ENCODE measurements at places on chromosomes 3 and 15. TPM values are rescaled to one million over a fixed set of nuclear protein-coding genes. Genes with fewer than 3 reads are reported as not detected.

Gene AGBL1
- 0.15 TPM for polyA plus RNA-seq

Gene LMAN1L
- not detected for polyA plus RNA-seq

Gene CHRNA5
- polyA plus RNA-seq, result 1.1 TPM

Gene GABRB3
- 1.9 TPM for polyA plus RNA-seq

DNA sequence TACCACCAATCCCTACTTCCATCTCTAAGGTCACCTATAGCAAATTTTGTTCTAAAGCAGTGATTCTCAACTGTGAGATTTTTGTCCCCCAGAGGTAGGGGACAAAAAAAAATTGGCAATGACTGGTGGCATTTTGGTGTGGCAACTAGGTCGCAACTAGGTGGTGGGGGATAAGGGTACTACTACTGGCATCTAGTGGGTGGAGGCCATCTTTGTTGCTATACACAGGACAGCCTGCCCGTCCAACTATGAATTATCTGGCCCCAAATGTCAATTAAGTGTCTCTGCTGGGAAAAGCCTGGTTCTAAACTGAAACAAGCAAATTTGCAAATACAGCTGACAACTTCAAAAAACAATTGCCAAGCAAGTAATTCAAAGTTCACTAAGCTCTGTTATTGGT is 1.4 kb downstream of the MTMR10 start:
- DNase-seq, result no peak

DNA sequence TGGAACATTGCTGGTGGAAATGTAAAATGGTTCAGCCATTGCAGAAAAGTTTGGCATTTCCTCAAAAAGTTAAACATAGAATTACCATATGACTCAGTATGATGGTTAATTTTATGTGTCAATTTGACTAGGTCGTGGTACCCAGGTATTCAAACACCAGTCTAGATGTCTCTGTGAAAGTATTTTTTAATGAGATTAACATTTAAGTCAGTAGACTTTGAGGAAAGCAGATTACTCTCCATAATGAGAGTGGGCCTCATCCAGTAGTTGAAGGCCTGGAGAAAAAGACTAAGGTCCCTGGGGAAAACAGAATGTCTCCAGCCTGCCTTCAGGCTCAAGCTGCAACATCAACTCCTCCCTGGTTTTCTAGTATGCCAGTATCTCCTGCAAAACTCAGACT is 42.3 kb upstream of the TMEM87A start:
- no peak for DNase-seq

Measured in left lung (tissue), 14 donors.